ENCODE measurements at places on chromosomes 16 and 17.

- no peak for DNase-seq
Measured at GRCh38 chr17:44071198-44071520, 624 bp downstream of the G6PC3 start.

DNA sequence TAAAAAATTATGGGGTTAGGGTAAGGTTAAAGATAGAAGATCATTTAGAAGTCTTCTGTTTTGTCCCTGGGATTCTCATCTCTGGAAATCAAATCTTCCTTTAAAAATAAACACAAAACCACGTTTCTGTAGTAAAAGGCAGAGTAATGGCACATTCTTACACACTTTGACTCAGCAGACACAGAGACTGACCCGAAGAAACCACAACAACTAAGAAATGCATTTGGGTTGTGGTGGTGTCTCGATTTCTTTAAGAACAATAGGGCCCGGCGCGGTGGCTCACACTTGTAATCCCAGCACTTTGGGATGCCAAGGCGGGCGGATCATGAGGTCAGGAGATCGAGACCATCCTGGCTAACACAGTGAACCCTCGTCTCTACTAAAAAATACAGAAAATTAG, 54.9 kb upstream of the MYH10 start:
- no peak for DNase-seq

- no peak for DNase-seq
Measured at GRCh38 chr16:84115919-84116719, 623 bp downstream of the MBTPS1 start.

- no peak for DNase-seq
Measured at GRCh38 chr16:67733734-67734470, 14.8 kb upstream of the GFOD2 start.

DNA sequence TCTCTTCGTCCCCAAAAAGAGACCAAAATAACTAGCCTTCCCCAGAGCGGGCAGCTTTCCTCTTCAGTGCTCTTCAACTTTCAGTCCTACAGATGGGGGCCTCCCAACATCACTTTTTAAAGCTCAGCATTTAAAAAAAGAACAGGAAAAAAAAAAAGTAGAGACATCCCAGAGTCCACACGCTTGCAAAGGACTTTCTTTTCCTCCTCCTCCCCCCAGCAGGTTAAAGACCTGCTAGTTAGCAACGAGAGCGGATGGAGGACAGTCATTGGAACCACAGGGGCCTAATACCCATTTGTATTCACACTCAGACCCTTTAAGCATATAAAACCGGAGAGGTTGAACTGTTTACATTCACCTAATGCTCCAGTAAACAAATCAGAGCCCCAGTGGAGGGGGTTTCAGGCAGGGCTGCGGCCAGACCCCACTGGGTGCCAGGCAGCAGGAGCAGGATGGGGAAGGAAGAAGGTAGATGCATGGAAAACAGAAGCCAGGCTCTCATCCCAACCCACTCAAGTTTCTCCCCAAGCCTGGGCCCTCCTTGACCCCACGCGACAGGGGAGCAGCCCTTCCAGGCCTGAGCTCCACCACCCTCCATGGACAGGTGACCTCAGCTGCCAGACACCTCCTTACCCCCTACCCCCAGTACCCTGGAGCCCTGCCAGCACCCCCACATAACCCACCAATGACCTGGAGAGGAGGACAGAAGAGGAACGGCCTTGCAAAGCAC, 15.2 kb downstream of the ZFHX3 start:
- DNase-seq: no peak

DNA sequence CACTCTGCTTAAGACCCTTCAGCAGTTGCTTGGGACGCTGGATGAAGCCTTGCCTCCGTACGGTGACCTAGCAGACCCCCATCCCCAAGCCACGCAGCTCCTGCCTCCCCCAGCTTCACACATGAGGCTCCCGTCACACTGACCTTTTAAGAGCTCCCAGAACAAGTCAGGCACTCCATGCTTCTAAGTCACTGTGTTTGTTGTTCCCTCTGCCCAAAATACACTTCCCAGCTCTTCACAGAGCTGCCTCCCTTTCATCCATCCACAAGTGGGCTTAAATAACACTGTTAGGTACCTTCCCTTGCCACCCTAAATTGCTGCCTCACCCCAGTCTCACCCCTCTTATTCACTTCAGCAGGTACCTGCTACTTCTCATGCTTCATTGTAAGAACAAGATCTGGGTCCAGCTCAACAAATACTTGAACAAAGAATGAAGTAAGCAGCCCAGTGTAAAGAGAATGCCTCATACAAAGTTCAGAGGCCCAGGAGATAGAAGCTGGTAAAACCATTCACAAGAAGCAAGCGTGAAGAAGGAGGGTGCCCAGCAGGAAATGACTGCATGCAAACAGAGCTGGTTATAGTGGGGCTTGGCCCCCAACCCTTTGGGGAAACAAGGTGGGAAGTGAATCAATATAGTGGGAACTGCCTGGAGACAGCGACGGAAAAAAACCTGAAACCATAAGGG, 5.8 kb downstream of the ZC3H7A start:
- DNase-seq: no peak

Data from NCI-H748 treated with DMSO at 0.1 percent for 48 hours (cell line).